T-cell (primary cell): ENCODE measurements at places on chromosomes 5 and 9. TPM values are rescaled to one million over a fixed set of nuclear protein-coding genes. Genes with fewer than 3 reads are reported as not detected.

DNA sequence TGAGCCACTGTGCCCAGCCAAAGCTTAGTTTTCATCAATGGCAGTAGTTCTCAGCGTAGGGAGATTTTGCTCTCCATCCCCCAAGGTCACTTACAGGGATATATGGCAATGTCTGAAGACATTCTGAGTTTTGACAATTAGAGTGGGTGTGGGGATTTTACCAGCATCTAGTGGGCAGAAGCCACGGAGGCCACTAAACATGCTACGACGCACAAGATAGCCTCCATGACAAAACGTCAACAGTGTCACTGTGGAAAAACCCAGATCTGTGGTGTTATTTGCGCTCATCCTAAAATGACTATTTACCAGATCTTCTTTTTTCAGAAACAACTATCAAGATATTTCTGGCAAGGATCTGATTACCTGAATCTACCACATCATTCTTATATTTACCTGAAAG, 68.2 kb downstream of the CDC14B start:
- DNase-seq = no peak
- no peaks in the 10 kb centered on the region for H3K27me3 ChIP-seq
- H3K4me3 ChIP-seq = no peak overlapping the region
- H3K36me3 ChIP-seq = no peaks in the 10 kb centered on the region
- H3K4me1 ChIP-seq = no peaks in the 10 kb centered on the region
- H3K27ac ChIP-seq = no peak overlapping the region

- no peak overlapping the region for H3K4me3 ChIP-seq
- H3K27ac ChIP-seq = no peak overlapping the region
- H3K4me1 ChIP-seq = no peaks in the 10 kb centered on the region
- no peaks in the 10 kb centered on the region for H3K27me3 ChIP-seq
Measured at GRCh38 chr5:14917719-14918118, 46.1 kb upstream of the ANKH start.

GRCh38 chr5:76384705-76385104, 18.4 kb upstream of the IQGAP2 start:
- no peak overlapping the region for H3K27ac ChIP-seq
- H3K4me1 ChIP-seq = peaks cover 35% of the 10 kb centered on the region
- DNase-seq = no peak
- no peaks in the 10 kb centered on the region for H3K36me3 ChIP-seq

GRCh38 chr5:180080486-180081280, 9.1 kb upstream of the RNF130 start:
- no peak overlapping the region for H3K27ac ChIP-seq
- H3K4me1 ChIP-seq = no peaks in the 10 kb centered on the region
- no peak for DNase-seq
- no peaks in the 10 kb centered on the region for H3K36me3 ChIP-seq
- peaks cover 59% of the 10 kb centered on the region for H3K27me3 ChIP-seq

The ARL15 gene
- 11.7 TPM for total RNA-seq

The OCLN gene
- total RNA-seq = 1.1 TPM

DNA sequence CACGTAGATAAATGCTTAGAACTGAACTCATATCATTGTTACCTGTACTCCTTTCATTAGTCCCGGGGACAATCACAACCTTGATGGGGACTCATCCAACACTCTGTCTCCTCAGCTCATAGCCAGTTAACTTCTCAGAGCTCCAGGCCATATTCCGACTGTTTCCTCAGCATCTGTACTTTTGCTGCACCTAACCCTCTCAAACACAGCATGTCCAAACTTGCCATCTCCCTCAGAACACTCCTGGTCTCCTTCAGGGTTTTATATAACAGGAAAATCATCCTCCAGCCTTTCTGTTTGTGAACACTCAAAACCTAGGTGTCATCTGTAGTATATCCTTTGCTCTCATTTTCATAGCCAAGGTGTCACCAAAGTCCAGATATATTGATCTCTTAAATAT, 150.5 kb downstream of the CDH6 start:
- DNase-seq = no peak
- no peaks in the 10 kb centered on the region for H3K36me3 ChIP-seq
- H3K4me1 ChIP-seq = no peaks in the 10 kb centered on the region
- no peak overlapping the region for H3K4me3 ChIP-seq
- no peak overlapping the region for H3K27ac ChIP-seq
- H3K27me3 ChIP-seq = no peaks in the 10 kb centered on the region

DNA sequence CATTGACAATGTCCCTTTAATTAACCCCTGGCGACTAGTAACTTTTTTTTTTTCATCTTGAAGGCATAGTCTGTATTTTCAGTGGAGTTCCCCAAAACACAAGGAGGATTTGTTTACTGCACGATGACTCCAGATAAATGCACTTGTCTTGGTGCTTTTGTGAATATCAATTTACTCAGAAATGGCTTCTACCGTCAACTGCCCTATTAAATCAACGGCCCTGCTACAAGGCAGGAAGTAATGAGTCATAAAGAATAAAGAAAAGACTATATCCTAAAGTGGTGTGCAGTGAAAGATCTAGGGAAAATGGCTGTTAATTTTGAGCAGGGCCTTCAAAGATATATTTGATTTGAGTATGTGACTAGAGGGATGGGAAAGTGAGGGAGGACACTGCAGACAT, 388.3 kb upstream of the CHD1 start:
- no peak overlapping the region for H3K4me3 ChIP-seq
- H3K27me3 ChIP-seq = no peaks in the 10 kb centered on the region
- H3K27ac ChIP-seq = no peak overlapping the region

- no peak overlapping the region for H3K27ac ChIP-seq
- no peaks in the 10 kb centered on the region for H3K36me3 ChIP-seq
- H3K4me3 ChIP-seq = no peak overlapping the region
- peaks cover 2% of the 10 kb centered on the region for H3K4me1 ChIP-seq
- DNase-seq = no peak
- no peaks in the 10 kb centered on the region for H3K27me3 ChIP-seq
Measured at GRCh38 chr5:56601641-56602071, 213.7 kb upstream of the MAP3K1 start.

DNA sequence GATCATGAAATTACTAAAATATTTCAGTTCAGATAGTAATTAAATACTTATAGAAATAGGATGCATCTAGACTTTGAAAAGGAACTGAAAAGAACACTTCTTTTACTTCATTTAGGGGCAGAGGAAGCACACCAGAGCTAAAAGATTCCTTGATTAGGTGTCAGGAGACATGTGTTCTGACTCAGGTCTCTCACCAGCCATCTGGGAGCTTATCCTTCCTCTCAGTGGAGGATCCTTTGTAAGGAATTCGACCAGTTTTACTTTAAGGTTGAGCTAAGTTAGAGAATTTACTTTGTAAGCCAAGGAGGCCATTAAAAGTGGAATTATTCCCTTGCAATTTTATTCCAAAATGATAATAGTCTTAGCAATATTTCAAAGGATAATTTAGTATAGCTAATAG, 16.7 kb downstream of the VCAN start:
- no peaks in the 10 kb centered on the region for H3K36me3 ChIP-seq
- no peaks in the 10 kb centered on the region for H3K27me3 ChIP-seq
- no peak overlapping the region for H3K27ac ChIP-seq
- no peak for DNase-seq

GRCh38 chr5:41708604-41708940, 161.7 kb downstream of the OXCT1 start:
- no peak overlapping the region for H3K4me3 ChIP-seq
- no peaks in the 10 kb centered on the region for H3K36me3 ChIP-seq
- no peak overlapping the region for H3K27ac ChIP-seq
- H3K4me1 ChIP-seq = no peaks in the 10 kb centered on the region

DNA sequence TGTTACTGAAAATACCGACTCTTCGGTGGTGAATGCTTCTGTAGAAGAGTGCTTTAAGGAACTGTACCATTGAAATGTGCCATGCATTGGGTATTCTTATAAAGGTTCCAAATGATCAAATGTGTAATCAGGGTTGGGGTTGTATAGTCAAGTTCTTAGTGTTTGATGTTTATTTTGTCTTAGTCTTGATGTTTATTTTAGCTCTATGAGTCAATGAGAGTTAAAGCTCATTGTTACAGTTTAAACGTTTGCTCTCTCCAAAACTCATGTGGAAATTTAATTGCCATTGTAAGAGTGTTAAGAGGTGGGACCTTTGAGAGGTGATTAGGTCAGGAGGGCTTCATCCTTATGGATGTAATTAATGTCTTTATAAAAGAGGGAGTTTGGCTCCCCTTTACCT, 153.0 kb downstream of the FER start:
- H3K27me3 ChIP-seq = no peaks in the 10 kb centered on the region
- no peak for DNase-seq

DNA sequence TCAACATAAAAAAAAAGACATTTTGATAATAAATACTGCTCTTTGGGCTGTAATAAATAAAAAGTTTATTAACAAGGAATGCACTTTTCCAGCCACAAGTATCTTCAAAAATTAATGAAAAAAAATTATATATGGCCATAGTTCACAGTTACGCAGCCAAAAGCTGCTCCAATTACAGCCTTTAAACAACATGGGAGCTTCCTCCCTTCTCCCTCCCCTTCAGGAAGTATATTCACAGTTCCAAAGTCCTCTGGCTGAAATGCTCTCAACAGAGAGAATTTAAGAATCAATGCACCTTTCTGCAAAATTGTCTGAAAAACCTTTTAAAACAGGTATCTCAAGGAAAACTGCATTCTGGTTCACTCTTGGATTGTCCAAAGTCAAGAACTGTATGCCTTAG, 5.9 kb downstream of the PLK2 start:
- no peak for DNase-seq
- no peak overlapping the region for H3K4me3 ChIP-seq
- no peaks in the 10 kb centered on the region for H3K27me3 ChIP-seq
- H3K27ac ChIP-seq = no peak overlapping the region

The SH3GL2 gene
- not detected for total RNA-seq

The CKS2 gene
- 9.5 TPM for total RNA-seq

GRCh38 chr5:88838500-88838899, 44.5 kb downstream of the MEF2C start:
- no peak overlapping the region for H3K27ac ChIP-seq
- no peak overlapping the region for H3K4me3 ChIP-seq
- H3K27me3 ChIP-seq = no peaks in the 10 kb centered on the region
- H3K36me3 ChIP-seq = no peaks in the 10 kb centered on the region

The ADCY2 gene
- total RNA-seq = 0.23 TPM

The SPATA31E1 gene
- not detected for total RNA-seq

DNA sequence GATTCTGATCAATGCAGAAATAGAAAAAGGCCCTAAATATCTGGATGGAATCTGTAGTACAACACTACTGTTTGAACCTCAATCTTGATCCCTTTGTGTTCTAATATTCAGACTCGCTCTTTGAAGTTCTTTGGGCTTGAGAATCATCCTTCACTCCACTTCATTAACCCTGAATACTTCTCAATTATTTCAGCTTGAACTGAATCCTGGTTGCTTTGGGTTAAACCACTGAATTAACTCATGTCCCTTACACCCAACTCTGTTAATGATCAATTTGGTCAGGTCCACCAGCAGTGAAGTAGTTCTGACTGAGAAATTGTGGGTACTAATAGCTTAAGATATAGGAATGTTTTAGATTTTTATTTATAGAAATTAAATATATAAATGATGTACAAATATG, 1707.2 kb upstream of the ACO1 start:
- no peak overlapping the region for H3K4me3 ChIP-seq
- H3K4me1 ChIP-seq = no peaks in the 10 kb centered on the region
- H3K27me3 ChIP-seq = no peaks in the 10 kb centered on the region
- H3K27ac ChIP-seq = no peak overlapping the region

- no peaks in the 10 kb centered on the region for H3K27me3 ChIP-seq
- H3K36me3 ChIP-seq = no peaks in the 10 kb centered on the region
- no peak overlapping the region for H3K4me3 ChIP-seq
- H3K27ac ChIP-seq = no peak overlapping the region
Measured at GRCh38 chr9:124654431-124654830, 116.7 kb downstream of the NR6A1 start.

GRCh38 chr9:85530721-85531120, 211.0 kb downstream of the AGTPBP1 start:
- no peak overlapping the region for H3K27ac ChIP-seq
- DNase-seq = no peak
- no peak overlapping the region for H3K4me3 ChIP-seq
- H3K36me3 ChIP-seq = no peaks in the 10 kb centered on the region
- no peaks in the 10 kb centered on the region for H3K4me1 ChIP-seq

GRCh38 chr5:5523066-5523505, 100.6 kb downstream of the ICE1 start:
- no peaks in the 10 kb centered on the region for H3K27me3 ChIP-seq
- H3K27ac ChIP-seq = peak overlapping the region; percentile 38
- H3K36me3 ChIP-seq = no peaks in the 10 kb centered on the region
- peak; percentile 21 for DNase-seq
- peaks cover 5% of the 10 kb centered on the region for H3K4me1 ChIP-seq

GRCh38 chr5:150022158-150022531, 21.6 kb downstream of the HMGXB3 start:
- no peak overlapping the region for H3K4me3 ChIP-seq
- peaks cover 86% of the 10 kb centered on the region for H3K36me3 ChIP-seq
- DNase-seq = no peak
- no peaks in the 10 kb centered on the region for H3K27me3 ChIP-seq
- no peaks in the 10 kb centered on the region for H3K4me1 ChIP-seq

GRCh38 chr5:96968074-96968473, 32.2 kb downstream of the LNPEP start:
- no peak overlapping the region for H3K4me3 ChIP-seq
- no peaks in the 10 kb centered on the region for H3K27me3 ChIP-seq
- peaks cover 19% of the 10 kb centered on the region for H3K4me1 ChIP-seq
- no peak for DNase-seq
- no peaks in the 10 kb centered on the region for H3K36me3 ChIP-seq

GRCh38 chr5:19044311-19044710, 943.7 kb downstream of the CDH18 start:
- no peaks in the 10 kb centered on the region for H3K27me3 ChIP-seq
- no peak for DNase-seq
- no peaks in the 10 kb centered on the region for H3K36me3 ChIP-seq
- no peaks in the 10 kb centered on the region for H3K4me1 ChIP-seq

GRCh38 chr5:219460-219863, 1.3 kb downstream of the SDHA start:
- peak overlapping the region; percentile 95 for H3K4me3 ChIP-seq
- H3K27me3 ChIP-seq = no peaks in the 10 kb centered on the region
- peaks cover 8% of the 10 kb centered on the region for H3K36me3 ChIP-seq
- DNase-seq = peak; percentile 8
- H3K27ac ChIP-seq = peak overlapping the region; percentile 71
- peaks cover 4% of the 10 kb centered on the region for H3K4me1 ChIP-seq

DNA sequence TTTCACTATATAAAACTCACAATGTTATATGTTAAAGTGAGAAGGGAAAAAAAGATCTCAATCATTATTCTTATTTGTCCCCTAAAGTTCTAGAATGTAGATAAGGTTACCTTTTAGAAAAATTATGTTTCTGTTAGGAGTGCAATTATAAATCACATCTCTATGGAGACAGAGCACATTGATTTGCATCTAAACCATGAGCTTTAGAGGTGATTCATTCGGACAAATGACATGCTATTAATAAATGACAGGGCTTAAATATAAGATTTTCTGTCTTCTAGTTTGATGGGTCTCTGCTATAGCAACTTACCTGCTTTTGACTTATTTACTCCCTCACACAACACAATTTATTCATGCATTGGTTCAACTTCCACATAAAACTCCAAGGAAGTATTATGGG, 39.8 kb downstream of the RASEF start:
- no peaks in the 10 kb centered on the region for H3K4me1 ChIP-seq
- no peaks in the 10 kb centered on the region for H3K27me3 ChIP-seq
- no peaks in the 10 kb centered on the region for H3K36me3 ChIP-seq
- DNase-seq = no peak
- H3K4me3 ChIP-seq = no peak overlapping the region

The FCN2 gene
- total RNA-seq = not detected
